ENCODE measurements at places on chromosomes 5 and 9.

DNA sequence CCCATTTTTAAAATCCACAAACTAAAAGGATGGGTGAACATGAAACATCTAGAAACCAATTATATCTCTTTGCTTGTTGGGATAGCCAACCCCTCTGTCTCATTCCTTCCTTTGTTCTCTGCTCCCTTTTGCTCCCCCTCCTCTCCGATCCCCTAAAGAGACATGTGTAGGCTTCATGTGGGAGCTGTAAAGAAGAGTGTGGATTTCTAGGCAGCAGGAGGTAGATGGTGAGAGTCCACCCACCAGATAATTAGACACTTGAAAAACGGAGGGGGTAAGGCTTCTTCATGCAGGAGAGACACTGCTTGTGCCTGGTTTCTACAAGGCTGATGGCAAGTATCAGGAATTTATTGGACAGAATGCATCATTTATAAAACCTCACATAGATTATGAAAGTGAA, 27.3 kb upstream of the CFAP157 start:
- no peak for DNase-seq

- DNase-seq, result no peak
Measured at GRCh38 chr5:154421868-154422267, 23.9 kb upstream of the SAP30L start.

DNA sequence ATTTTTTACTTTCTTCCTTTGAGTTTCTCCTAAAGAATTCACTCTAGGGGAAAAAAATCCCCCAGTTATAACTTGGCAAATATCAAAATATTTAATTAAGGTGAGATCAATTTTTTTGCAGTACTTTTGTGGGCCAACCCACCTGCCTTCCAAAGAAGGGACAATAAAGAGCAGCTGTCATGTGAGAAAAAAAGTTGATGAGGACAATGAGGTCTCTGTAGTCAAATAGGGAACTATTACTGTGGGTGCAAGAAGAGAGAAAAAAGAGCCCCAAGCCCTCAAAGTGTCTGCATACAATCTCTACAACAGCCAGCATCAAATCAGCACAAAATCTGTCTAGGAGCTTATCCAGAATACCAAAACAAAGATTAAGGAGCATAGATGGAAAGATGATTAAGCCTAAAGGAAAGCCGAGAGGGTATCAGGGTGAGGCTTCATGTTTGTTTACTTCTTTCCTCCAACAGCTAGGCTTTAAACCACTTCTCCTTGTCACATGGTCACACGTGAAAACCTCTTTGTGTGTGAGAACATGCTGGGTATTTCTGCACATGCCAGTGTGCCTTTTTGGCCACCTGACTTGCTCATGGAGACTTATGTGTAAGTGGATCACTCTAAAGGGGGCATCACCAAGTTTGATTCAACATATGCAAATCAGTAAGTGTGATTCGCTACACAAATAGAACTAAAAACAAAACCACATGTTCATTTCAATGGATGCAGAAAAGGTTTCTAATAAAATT, 19.2 kb upstream of the FYB1 start:
- no peak for DNase-seq

DNA sequence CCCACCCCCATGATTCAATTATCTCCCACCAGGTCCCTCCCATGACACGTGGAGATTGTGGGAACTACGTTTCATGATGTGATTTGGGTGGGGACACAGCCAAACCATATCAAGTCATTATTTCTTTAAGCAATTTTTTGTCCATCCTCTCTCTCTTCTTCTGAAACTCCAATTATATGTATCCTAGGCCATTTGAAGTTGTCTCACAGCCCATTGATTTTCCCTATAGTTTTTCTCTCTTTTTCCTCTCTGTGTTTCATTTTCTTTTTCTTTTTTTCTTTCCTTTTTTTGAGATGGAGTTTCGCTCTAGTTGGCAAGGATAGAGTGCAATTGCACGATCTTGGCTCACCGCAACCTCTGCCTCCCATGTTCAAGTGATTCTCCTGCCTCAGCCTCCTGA, 101.9 kb upstream of the CXCL14 start:
- DNase-seq, result no peak

DNA sequence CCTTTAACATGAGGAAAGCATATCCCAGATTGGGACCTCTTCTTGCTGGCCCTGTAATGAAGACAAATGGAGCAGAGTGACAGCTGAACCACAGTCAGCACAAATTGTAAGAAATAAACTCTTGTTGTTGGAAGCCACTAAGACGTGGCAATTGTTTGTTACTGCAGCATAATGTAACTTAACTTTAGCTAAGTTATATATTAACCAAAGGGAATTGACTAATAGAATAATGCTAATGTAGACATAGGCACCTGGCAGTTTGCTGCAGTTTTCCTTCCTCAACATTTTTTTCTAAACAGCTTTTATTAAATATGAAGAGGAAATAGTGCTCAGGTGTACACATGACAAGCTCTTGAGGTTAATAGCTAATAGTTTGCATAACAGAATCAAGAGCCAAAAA, 300.7 kb upstream of the SLC30A5 start:
- no peak for DNase-seq

GRCh38 chr5:149166591-149167100, 25.4 kb downstream of the ABLIM3 start:
- peak; percentile 15 for DNase-seq

DNA sequence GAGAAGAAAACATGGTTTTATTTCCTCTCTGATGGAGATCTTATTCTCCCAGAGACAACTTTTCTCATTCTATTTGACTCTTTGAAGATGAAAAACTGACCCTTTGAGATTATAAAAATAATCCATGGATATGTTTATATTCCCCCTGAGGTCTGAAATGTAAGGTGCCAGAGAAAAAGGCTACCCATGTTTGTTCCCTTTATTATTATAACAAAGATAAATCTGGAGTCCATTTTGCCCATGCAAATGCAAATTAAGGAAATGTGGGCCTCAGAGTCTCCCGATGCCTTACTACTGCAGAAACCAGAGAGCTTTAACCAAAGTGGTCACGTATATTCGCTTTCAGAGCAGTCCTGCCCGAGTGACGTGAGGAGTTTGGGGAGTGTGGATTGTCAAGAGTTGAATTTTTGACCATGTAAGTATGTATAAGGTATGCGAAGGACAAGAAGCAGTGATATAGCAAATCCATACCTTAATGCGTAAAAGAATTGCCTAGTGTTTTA, 312.5 kb downstream of the RASEF start:
- no peak for DNase-seq

DNA sequence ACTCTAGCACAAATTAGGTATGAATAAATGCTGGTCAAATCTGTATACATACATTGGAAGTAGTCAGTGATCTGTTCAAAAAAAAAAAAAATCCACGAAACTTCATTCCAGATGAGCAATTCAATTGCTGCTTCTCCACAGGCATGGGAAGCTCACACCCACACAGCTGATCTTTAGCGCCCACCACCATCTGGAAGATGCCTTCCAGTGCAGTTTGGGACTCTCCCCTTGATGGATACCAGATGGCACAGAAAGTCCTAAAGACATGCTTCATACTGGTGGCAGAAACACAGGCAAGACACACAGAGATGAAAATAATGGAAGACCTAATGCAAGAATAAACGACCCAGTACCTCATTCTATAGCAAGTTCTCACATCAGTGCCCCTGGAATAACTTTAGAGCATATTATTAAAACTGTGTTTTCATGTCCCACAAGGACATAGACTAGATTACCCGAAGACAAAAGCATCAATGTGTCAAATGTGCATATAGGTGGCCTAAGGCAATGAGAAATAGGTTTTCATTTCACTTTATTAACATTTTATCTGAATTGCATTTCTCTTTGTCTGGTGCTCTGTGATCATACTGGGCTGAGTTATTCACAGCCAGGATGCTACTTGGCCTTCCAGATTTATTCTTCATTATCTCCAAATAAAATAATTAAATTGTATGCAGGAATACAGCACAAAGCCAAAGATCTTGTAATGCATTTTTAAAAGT, 135.4 kb upstream of the TAS2R1 start:
- DNase-seq, result no peak

- DNase-seq, result no peak
Measured at GRCh38 chr9:76657265-76657664, 107.0 kb upstream of the PCA3 start.

GRCh38 chr5:136079195-136079985, 50.6 kb downstream of the TGFBI start:
- DNase-seq, result no peak

- no peak for DNase-seq
Measured at GRCh38 chr9:97906236-97906831, 16.0 kb downstream of the TRMO start.

GRCh38 chr5:114346181-114346580, 15.7 kb upstream of the KCNN2 start:
- no peak for DNase-seq

GRCh38 chr5:81950996-81951395, 20.8 kb upstream of the ATG10 start:
- no peak for DNase-seq

GRCh38 chr5:124524552-124525232, 221.7 kb downstream of the ZNF608 start:
- DNase-seq, result no peak

- DNase-seq, result no peak
Measured at GRCh38 chr5:106680330-106680729, 990.4 kb downstream of the EFNA5 start.

DNA sequence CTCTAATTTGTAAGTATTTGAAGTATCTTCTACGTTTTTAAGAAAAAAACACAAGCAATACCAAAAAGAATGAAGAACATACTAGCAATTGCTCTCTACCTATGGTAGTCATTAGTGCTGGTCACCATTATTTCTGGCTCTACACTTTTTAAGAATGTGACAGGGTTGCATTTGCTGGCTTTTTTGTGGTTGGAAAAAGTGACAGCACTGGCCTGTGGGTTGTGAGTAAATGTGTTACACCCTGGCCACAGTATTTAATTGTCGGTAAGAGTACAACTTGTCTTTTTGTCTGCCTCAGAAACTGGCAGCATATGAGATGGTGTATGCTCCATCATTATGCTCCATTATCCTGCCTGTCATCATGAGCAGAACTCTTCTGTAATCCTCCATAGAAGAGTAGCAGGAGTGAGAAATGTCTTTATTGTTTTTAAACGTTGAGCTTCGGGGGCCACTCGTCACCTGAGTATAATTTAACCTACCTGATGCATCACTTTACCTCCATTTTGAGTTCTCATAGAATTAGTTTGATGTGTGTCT, 449.8 kb downstream of the ISL1 start:
- no peak for DNase-seq

DNA sequence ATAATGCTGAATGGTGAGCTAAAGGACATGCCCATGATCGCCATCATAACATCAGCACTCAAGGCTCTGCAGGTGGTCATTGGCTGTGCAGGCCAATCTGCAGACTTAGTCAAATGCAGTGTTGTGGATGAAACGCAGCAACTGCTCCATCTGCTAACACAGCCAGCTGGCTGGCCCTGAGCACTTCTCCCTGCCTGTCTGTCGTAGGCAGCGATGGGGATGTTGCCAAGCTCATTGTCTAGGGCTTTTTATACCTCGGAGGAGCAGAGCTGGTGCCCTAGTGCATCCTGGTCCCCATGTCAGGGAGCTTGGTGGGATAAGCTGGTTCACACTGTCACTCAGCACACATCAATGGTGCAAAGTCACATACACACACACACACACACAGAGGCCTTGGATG, 189.4 kb downstream of the TENT4A start:
- DNase-seq, result no peak

DNA sequence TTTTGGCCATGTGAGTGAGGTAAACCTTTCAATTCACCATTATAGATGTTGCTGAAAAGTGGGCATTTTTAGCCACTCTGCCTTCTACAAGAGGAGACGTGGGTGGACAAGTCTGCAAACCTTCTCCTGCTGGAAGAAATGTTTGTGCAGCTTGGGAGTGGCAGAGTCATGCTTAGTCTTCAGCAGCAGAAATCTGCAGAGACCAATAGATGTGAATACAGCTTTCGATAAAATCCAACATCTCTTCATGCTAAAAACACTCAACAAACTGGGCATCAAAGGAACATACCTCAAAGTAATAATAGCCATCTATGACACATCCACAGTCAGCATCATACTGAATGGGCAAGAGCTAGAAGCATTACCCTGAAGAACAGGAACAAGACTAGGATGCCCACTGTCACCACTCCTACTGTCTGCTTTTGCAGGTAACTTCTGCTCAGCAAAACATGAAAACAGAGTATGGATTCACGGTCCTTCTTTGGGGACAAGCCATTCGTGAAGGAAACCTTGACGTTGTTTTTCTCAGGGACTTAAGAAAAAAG, 91.3 kb downstream of the RALGPS1 start:
- no peak for DNase-seq

DNA sequence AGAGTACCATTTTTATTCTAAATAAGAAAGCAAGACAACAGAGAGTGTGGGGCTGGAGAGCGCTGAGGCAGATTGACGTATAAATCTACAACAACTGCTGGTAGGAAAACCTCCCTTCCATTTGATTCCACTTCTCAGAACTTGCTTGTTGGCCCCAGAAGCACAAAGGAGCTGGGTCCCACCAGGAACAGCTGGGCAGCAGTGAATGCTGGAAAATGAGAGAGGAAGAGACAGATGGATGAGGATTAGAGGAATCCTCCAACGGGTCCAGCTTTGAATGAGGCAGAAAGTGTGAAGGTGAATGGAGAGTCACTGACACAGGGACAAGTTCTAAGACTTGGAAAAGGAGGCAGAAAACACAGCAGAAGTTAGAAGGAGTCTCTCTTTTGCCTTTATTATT, 14.8 kb downstream of the TAS2R1 start:
- DNase-seq, result no peak

DNA sequence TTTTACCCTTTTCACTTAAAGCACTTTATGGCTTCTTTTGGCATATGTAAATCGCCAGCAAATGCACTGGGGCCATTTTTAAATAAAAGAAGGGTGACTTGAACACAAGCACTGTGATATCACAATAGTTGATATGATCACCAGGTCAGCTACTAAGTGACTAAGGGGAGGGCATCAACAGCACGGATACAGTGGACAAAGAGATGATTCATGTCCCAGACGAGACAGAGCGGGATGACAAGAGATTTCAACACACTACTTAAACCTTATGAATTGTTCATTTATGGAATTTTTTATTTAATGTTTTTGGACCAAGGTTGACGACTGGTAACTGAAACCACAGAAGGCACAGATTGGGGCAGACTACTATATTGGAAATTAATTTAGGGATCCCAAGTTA, 54.1 kb downstream of the RORB start:
- no peak for DNase-seq

DNA sequence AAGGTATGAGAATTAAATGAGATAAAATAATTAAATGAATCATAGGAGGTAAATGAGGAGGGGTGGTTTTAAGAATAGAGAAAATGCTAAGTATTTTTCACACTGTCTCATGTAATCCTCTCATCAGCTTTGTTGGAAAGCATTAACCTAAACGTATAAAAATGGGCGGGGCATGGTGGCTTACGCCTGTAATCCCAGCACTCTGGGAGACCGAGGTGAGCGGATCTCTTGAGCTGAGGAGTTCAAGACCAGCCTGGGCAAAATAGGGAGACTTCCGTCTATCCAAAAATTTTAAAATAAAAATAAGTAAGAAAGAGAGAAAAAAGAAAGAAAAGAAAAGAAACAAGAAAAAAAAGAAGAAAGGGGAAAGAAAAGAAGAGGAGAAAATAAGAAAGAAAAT, 1.9 kb upstream of the RFK start:
- no peak for DNase-seq

GRCh38 chr5:134651531-134651930, 2.9 kb downstream of the SEC24A start:
- DNase-seq, result no peak

- DNase-seq, result no peak
Measured at GRCh38 chr5:1172670-1173404, 28.6 kb upstream of the SLC6A19 start.

GRCh38 chr5:50441493-50441955, 436 bp upstream of the EMB start:
- no peak for DNase-seq

- no peak for DNase-seq
Measured at GRCh38 chr9:99595796-99596195, 225.9 kb upstream of the NR4A3 start.

Data from stimulated activated effector memory CD8-positive, alpha-beta T cell treated with anti-CD3 and anti-CD28 coated beads, Interleukin-12 subunit alpha, Interleukin-12 subunit beta, amount 100 ng/mL, for 72 hours (primary cell).